NCI-H2081 treated with DMSO at 0.1 percent for 48 hours (cell line): ENCODE measurements at places on chromosomes 5 and 9.

DNA sequence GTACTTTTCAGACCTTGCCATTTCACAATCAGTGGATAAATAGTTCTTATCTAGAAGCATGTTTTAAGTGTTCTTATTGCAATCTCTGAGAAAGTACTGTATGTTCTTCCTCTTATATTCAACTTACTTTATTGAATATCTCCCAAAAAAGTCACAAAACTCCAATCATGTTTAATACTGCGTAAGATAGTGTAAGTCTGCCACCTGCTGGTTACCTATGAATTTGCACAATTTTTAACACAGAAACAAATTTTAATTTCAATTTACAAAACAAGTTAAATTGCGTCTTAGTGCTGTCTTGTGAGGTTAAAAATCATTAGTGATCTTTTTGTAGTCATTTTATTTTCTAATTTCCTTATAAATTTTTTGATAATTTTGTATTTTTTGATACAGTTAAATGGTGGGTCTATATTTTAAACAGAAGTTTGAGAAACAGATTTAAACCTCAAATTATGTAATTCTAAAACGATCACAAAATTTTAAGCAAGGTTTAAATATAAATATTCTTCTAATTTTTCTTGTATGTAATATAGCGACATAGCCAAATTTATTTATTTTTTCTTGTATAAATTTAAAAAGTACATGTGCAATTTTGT, 115.8 kb downstream of the EMB start:
- no peak for DNase-seq

GRCh38 chr9:16132513-16132912, 579.7 kb downstream of the CCDC171 start:
- no peak for DNase-seq

GRCh38 chr9:81976351-81976750, 12.2 kb upstream of the SPATA31D1 start:
- DNase-seq: no peak

GRCh38 chr5:113281194-113281593, 153.6 kb downstream of the TSSK1B start:
- no peak for DNase-seq

- no peak for DNase-seq
Measured at GRCh38 chr5:68333649-68334552, 118.3 kb downstream of the PIK3R1 start.

DNA sequence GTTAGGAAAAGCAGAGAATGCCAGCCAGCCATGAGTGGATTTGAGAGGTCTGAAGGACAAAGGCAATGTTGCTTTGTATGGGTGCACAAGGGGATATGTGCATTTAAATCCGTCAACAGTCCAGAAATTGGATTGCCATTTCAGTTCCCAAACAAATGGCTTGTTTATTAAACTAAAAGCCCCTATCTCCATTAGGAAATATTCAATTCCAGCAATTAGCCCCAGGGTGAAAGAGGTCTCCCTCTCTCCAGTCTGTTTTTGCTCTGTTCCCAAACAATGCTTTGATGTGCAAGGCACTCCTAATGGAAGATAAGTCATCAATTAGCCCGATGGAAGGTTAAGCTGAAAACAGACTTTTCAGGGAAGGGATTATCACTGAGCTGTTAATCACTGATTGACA, 101.3 kb downstream of the C9orf152 start:
- no peak for DNase-seq

GRCh38 chr5:151253605-151253950, 593 bp downstream of the GM2A start:
- no peak for DNase-seq

DNA sequence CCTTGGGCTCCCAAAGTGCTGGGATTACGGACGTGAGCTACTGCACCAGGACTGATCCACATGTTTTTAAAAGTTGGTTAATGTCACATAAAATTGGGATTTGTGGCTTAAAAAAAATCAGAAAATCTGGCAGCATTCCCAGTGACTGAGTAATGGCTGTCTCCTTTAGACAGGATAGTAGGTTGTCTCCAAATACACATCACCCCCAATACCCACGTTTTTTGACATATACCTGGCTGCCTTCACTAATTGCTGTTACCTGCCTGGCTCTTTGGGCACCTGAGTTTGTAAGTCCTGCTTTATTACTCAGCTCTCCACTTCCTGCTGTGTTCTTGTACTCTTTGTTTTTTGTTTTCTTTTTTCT, 84.8 kb downstream of the KDM4C start:
- DNase-seq: no peak

- DNase-seq: no peak
Measured at GRCh38 chr9:97430316-97431043, 18.6 kb downstream of the TDRD7 start.

- peak; percentile 41 for DNase-seq
Measured at GRCh38 chr5:80149161-80149609, 106.7 kb downstream of the SERINC5 start.

- no peak for DNase-seq
Measured at GRCh38 chr9:133151601-133152525, 11.9 kb downstream of the GBGT1 start.

- DNase-seq: no peak
Measured at GRCh38 chr5:144196612-144197011, 25.9 kb downstream of the KCTD16 start.

DNA sequence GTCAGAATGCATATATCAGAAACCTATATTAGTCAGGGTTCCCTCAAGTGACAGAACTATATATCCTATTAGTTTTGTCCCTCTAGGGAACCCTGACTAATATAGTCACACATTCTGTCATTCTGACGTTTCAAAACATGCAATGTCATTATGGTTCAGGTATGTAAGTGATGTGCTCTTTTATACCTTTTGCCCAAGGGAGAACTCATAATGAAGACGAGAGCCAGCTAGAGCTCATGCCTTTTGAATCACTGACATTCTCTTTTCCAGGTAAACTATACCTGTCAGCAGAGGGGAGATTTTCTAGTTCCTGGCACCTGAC, 576.7 kb downstream of the LRRC70 start:
- DNase-seq: no peak

- no peak for DNase-seq
Measured at GRCh38 chr9:72333197-72333596, 31.8 kb downstream of the ZFAND5 start.

DNA sequence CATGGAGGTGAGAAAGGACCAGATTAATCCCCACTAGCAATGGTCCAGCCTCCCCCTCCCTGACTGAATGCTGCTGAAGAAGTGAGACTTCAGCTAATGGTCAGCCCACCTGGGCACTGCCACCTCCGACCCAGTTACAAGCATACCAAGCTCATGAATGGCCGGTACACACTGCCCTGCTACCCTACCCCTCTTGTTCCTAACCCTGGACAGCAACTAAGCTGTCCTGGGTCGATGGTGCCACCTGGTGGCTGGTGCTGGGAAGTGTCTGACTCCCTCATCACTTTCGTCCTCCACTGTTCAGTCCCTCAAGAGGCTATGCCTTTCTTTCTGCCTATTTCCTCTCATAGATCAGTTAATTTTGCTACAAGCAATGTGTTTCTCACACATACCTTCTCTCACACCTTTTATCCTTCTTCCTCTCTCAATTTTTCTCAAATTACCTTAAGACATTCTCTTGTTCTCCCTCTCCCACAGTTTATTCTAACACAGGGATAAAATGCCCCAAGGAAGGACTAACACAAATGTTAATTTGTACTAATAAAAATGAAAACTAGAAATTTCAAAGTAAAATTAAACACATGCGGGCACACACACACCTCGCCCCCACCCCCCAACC, 42.4 kb downstream of the PAX5 start:
- DNase-seq: no peak

DNA sequence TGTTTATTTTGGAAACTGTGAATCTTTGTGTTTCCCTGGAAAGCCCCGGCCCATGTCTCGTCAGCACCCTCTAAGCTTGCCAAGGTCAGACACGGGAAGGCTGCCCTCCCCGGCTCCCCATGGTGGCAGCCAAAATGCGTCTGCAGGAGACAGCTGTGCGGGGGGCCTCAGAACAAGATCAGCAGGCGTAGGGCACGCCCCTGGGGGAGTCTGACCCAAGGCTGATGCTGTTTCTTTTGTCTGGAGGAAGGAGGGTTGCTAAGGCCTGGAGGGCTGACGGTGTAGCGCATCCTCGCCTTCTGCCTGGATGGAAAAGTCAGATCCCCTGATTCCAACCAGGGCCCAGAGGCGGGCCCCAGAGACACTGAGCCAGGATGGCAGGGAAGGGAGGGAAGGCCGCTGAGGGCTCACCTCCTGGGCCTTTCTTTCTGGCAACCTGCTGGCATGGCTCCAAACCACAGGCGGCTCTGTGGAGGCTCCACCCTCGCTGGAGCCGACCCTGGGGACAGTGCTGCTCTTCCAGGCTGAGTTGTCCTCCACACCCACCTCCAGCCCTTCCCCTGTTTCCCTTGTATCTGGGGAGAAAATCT, 57.2 kb downstream of the OLFM1 start:
- DNase-seq: no peak

- DNase-seq: peak; percentile 21
Measured at GRCh38 chr5:124871303-124871702, 124.9 kb upstream of the ZNF608 start.

DNA sequence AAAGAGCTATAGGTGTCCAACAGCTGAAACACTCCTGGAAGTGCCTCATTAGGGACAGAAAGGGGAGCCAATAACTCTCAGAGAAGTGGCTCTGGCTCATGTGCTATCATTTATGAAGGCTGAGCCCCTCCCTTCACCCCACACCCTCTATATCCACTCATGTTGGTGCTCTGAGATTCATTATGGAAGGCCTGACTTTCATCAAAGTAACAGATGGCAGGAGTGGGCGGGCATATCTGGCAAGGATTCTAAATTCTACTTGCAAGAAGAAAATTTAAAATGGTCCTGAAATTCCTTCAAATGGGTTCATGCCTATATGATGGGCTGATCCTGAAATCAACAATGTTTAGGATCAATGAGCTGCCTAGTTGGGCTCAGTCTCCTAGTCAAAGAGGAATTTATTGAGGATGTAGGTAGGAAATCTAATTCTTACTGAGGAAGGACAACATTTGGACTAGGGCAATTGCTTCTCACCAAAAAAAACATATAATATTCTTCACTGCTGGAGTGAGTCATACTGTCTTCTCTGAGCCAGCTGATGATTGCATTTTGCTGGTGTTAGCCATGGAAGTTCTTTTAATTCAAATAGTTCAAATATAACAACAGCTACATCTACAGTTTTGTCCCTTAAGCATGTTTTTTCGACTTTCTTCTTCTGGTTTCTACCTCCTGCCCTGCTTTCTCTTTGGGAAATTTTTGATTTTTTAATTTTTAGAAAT, 23.5 kb downstream of the NMRK1 start:
- no peak for DNase-seq

GRCh38 chr9:128323212-128323730, 632 bp downstream of the COQ4 start:
- no peak for DNase-seq

DNA sequence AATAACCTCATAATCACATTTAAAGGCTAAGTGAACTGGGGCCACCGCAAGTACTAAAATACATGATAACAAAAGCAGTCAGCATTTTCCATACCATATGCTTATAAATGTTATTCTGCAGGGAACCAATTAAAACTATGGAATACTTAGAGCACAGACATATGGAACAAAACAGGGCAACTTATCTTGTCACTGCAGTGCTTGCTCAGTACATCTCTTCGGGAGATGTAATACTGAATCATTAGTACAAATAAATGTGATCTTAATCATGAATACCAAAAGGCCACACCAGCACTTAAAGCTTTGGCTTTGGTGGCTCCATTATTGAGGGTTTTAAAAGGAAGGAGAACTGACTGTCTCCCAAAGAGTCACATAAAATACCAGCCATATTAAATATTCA, 32.1 kb downstream of the PRUNE2 start:
- DNase-seq: no peak

GRCh38 chr9:127801955-127802575, 617 bp upstream of the FPGS start:
- no peak for DNase-seq

GRCh38 chr5:38615981-38616451, 59.6 kb upstream of the LIFR start:
- DNase-seq: no peak

DNA sequence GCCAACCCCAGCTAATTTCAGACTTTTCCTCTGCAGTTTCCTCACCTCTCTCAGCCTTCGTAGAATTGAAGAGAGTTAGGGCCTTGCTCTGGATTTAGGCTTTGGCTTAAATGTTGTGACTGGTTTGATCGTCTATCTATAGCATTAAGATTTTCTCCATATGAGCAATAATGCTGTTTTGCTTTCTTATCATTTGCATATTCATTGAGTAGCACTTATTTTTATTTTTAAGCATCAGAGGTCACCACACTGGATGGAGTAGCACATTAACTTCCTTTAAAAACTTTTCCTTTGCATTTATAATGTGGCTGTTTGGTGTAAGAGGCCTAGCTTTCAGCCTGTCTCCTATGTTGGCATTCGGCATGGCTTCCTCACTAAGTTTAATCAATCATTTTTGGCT, 12.6 kb upstream of the PCBD2 start:
- DNase-seq: no peak

- DNase-seq: no peak
Measured at GRCh38 chr5:148147415-148147814, 20.9 kb upstream of the SPINK14 start.

GRCh38 chr9:28628031-28628430, 1054.8 kb upstream of the C9orf72 start:
- DNase-seq: no peak

GRCh38 chr9:5832538-5833529, at the start of gene ERMP1:
Gene ERMP1, minus strand, starts transcription at chr9:5833117. Its CDS starts 90 bp downstream, at chr9:5833027.
- DNase-seq: peak; percentile 49

DNA sequence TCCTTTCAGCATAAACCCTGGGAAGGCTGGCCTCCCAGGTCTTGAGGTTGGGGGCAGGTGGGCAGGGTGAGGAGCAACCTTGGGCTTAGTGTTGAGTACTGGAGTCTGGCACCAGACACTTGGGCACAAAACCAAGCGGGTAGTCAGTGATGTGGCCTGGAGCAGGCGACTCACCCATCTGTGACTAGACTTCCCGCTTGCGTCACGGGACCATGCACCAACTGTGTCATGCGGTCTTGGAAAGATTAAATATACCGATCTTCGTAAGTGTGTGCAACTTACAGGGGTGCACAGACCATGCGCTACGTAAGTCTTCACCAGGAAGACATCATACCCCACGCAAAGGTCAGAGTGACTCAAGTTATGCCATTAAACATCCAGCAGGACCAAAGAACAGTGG, 304.4 kb upstream of the IRX4 start:
- DNase-seq: no peak

- DNase-seq: no peak
Measured at GRCh38 chr9:111700776-111701175, 39.4 kb downstream of the GNG10 start.

DNA sequence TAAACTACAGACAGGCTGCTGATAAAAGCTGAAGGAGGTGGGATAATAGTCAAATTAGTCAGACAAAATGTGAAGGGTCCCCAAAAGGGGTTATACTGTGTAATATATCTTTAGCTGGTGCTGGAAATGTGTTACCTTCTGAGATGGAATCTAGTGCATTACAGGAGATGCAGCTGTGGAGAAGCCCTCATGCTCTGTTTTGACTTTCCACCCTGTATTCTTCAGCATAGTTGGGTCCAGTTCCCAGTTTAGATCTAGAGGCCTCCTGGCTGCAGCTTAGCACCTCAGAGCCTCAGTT, 122.6 kb downstream of the PAPPA start:
- no peak for DNase-seq
